ENCODE measurements at places on chromosomes 2 and 18. TPM values are rescaled to one million over a fixed set of nuclear protein-coding genes. Genes with fewer than 3 reads are reported as not detected.

GRCh38 chr2:178069551-178069950, 3.0 kb downstream of the PDE11A start:
- DNase-seq = no peak

CFC1 gene
- total RNA-seq = 0.45 TPM

- DNase-seq = no peak
Measured at GRCh38 chr2:42129947-42130346, 39.2 kb upstream of the EML4 start.

DNA sequence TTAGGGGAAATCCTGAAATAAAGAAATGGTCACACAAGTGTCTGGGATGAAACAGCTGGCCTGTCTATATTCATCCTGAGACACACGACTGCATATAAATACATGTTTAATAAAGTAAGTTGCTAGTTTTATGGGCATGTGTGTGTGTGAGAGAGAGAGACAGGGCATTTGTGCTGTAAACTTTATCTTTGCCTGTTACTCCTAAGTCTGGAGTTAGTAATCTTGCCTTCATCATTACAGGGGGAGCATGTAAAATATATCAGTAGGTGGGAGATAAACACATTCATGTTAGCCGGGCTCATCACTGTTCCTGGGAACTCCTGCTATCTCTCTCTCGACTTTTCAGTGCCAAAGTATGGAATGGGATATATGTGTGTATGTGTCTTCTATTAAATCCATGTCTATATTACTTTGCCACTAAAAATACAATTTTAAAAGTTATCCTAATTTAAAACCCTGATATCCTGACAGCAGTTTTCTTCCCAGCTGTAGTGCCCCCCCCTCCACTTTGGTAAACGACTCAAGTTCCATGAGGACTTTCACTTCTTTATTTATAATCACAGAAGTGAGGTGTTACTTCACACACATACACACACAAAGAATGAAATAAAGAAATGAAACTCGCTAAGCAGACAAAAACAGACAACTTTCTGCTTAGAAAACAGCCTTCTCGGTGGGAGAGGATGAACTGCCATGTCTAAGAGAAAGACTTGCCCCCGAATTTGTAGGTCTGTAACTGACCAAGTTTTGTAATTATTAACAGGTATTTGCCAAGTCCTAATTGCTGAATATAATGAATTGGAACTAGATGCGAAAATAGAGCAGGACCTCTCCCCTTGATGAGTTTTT, 947 bp downstream of the ZEB2 start:
- no peak for DNase-seq

DNA sequence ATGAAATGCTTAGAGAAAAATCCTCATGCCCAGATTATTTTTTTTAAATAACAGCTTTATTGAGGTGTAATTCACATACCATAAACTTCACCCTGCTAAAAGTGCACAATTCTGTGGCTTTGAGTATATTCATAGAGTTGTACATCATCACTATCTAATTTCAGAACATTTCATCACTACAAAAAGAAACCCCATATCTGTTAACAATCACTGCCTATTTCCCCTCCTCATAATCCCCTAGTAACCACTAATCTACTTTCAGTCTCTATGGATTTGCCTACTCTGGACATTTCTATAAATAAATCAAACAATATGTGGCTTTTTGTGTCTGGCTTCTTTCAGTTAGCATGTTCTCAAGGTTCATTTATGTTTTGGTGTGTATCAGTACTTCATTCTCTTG, 51.4 kb downstream of the OSBPL1A start:
- DNase-seq = no peak
